ENCODE measurements at places on chromosomes 1 and 21.
A peak's percentile ranks its signal among the peaks of the same experiment; 100 is the strongest.

GRCh38 chr21:40595806-40596205, 251.2 kb downstream of the DSCAM start:
- no peak for DNase-seq

DNA sequence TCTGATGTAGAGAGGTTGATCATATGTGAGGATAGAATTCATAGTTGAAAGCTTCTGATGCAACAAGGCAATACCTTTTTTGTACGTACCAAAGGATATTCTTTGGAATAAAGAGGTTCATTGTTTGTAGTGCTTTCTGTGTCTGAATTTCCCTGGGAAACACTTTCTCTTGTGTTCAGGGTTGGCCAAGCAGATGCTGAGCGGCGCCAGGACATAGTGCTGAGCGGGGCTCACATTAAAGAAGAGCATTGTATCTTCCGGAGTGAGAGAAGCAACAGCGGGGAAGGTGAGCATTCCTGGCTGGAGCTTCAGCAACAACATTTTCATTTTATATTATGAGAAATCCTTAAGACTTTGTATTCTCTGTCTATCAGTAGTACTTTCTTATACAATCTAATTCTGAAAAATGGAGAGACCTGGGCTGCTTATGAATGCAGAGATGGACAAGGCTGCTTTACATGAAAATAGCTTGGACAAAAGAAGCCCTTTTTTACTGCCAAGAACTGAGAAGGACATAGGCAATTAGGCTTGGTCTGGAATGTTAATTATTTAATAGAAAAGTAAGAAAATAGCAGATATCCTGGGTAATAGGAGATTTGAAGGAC, 85.2 kb downstream of the KIF1B start:
- DNase-seq, result no peak

DNA sequence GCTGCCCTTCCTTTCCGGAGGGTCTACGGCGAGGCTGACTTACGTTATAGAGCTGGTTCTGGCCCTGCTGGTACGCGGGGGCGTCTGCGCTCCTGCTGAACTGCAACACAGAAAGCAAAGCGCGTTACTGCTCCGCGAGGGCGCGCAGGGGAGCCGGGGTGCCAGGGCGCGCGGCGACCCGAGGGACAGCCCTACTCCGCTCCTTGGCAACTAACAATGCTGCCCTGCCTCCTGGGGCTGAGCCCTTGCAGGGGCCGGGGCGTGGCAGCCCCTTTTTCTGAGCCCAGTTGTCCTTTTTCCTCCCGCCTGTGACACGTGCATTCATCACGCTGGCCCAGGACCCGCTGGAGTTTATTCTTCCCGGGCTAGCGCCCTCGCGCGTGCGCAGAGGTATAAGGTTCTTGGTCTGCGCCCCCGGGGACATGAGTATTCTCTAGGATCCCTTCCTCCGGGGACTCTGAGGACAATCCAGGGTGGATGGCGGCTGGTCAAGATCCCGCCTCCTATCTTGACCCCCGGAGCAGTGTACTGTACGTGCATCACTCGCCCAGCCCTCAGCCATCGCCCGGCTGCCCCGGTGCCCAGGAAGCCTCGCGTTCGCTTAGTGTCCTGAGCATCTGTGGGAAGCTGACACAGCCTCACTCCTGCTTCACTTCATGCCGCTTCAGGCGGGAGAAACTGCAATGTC, 78.9 kb downstream of the CD247 start:
- peak; percentile 40 for DNase-seq

DNA sequence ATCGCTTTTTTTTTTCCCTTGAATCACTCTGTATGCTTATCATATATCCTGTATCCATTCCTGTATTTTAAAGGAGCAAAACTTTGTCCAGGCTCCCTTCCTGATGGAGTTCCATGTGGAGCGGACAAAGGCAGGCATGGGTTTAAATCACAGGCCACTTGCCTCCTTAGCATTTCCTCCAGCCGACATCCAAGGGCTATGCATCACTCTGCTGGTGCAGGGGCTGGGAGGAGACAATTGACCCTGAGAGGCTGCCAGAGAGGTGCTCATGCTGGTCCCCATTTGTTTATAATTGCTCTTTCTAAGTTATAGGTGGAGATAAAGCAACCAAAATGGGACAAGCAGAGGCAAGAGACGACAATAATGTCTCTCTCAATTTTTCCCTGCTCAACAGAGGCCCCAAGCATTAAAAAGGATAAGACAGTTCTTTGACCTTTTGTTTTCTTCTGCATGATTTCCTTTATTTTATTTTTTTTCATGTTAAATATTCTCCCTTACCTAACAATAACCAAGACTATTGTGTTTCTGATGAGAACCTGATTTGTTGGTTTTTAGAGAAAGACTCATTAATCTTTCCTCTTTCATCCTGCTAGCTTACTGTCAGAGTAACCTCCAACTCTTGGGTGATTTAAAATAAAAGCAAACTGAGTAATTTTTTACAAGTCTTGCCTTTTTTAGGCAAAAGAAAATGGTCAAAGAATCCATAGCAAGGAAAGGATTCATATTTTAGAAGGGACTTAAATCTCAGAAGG, 353.7 kb downstream of the ADGRL2 start:
- no peak for DNase-seq

GRCh38 chr21:41821756-41822431, 55.0 kb upstream of the RIPK4 start:
- no peak for DNase-seq

DNA sequence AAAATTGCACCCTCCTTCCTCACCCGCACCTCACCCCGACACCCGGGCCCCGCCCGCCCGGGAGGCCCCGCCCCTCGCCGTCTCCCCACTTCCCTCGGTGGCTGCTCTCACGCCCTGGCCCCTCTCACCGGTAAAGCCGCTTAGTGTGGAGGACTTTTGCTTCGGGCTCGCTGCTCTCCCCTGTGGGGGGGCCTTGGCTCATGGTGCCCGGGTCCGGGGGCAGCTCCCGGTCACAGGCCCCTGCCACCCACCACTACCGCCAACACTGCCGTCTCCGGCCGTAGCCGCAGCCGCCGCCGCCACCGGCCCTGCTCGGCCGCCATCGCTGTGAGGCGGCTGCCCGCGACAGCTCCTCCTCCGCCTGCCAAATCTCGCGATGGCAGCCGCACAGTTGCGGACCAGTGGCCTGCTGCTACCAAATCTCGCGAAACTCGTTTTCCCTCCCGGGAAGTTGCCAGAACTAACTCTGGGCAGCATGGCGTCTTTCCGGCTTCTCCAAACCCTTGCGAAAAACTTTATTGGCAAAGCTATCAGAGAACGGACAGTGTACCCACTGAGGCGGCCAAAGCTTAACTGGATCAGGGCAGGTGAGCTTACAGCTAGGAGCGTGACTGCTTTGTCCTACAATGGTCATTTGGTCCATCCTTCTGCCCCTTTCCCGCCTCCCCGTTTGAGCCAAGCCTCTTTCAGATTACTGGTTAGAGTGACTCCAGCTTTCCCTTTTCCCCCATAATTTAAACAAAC, at the start of gene SMG5:
Gene SMG5 (minus strand): TSS at position 347 of the 744 bp plus-strand sequence. CDS start 145 bp downstream, at position 202.
- peak; percentile 99 for DNase-seq

DNA sequence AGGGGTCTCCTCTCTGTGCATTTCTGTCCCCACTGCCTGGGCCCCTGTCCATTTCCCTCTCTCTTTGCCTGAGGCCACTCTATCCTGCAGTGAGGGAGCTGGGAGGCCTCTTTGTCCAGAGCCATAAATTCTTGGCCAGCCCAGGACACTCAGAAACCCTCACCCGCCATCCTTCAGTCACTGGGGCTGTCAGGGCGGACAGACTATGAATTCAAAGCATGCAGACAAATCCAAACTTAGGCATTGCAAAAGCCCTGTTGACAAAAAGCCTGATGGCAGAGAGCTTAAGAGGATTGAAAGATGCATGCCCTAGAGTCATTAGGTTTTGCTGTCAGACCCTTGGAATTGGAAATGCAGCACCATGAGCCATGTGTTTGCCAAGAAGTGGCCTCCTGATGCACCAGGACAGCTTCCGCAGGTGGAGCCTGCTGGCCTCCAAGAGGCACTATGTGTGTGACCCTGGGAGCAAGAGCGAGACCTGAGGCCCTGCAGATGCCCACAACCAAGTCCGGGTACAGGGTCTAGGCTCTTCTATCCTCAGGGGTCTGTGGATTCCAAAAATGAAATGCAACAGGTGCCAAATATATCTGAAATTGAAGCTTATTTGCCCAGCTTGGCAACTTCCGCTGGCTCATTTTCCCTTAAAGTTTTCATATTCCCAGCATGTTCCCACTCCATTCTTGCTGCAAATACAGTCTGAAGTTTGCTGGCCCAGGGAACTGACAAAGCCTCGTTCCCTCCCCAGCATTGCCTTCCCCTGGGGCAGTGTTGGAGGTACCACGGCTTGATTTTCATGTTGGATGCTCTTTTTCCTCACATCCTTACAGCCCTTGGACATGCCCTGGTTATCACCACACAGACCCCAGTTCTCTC, 177.9 kb downstream of the PGBD5 start:
- no peak for DNase-seq

DNA sequence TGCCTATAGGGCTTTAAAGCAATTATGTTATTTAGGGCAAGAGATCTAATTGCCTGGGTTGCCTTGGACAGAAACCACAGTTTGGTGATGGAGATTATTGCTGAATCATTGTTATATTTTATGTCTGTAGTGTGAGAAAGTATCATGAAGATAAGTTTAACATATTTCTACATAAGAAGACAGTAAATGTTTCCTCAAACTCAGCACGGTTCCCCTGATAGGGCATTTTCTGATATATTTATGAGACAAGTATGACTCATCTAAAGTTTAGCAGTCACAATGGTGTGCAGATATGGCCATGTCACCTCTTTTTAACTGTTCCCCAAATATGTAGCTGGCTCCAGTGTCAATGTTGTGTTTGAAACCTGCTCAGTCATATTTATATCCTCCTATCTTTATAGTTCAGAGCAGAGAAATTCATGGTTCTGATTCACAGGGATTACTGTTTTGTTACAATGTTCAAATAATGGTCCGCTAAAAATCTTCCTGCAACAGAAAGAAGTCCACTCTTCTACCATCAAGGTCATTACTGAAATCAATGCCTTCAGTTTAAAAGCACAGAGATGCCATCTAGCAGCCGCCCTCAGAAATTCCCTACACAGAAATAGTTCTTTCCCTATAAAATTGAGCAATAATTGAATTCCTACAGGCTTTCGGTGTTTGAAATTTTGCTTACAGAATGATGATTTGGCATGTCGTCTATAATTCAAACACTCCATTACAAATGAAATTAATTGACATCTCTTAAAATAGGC, 3.7 kb downstream of the OLFM3 start:
- no peak for DNase-seq

- no peak for DNase-seq
Measured at GRCh38 chr1:118032883-118033282, 103.3 kb downstream of the WDR3 start.

DNA sequence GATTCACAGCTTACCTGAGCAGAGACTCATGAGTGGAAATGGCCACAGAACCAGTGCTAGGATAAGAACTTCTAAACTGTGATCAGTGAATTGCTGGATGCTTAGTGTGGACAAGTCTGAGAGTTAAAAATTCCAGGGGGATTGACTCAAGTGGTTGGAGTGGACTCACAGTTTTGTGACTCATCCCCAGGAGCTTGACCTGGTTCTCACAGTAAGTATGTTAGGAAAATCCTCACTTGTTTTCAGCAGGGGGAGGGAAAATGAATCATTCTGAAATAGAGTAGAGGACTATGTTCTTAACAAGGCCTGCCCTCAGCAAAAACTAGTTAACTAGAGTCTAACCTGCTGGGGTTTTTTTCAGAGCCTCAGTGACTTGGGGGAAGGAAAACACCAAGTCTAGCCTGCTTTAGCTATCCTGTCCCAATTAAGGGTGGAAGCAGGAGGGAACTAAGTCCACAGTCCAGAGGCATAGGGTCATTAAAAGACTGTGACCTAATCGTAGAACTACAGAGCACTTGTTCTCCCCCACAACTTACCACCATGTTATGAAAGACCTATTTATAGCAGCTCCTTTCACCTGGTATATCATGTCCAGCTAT, 6.1 kb upstream of the CDC73 start:
- DNase-seq, result peak; percentile 97

DNA sequence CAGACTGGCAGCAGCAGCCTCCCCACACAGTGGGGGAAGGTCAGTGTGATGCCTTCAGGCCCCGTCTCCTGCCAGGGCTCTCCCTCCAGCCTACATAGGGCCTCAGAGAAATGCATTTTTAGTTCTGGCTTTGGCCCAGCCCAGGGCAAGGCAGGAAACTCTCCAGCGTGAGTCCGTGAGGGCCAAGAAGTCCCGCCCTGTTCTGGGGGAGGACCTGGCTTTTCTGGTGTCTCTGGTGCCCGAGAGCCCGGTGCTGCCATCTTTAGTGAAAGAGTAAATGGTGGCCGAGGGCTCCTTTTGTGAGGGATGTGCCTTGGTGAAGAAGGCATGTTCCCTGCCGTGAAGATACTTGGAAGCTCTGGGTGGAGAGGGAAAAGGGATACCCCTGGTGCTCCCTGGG, 14.8 kb upstream of the DIP2A start:
- DNase-seq, result no peak

- peak; percentile 63 for DNase-seq
Measured at GRCh38 chr1:156608036-156608674, 6.9 kb upstream of the GPATCH4 start.

DNA sequence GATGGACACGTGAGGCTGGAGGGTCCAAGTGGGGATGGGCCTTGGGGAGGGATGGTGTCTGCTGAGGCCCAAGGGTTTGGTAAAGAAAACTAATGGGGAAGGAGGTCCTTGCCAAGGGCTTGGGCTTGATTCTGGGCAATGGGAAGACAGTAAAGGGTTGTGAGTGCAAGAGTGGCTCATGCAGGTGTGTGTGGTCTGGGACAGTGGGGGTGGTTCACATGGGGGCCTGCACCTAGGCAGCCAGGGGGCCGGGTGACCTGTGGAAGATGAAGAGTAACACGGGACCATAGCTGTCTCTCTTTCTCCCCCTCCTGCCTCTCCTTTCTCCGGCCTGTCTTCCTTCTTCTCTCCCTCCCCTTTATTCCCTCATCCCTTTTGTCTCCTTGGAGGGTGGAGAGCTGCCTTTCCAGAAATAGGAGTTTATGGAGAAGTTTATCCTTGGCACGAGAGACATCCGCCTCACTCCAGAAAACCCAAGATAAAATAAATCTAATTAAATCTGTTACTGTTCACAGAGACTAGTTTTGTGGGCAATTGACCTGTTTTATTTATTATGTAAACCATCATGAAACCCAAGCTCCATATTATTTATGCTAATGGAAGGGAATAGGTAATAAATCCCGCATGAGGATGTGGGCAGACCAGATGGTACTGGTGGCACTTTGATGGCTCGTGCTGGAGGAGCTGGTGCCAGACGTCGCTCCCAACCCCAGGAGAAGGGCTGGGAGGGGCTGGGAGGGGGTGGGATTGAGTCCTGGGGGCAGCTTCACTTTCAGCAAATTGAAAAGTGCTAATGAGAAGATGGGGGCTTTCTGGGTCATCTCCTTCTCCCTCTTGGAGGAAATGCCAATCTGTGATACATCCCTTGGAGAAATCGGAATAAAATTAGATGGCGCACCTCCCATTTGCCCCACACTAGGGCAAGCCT, 272.9 kb upstream of the CSF3R start:
- DNase-seq, result no peak

- peak; percentile 48 for DNase-seq
Measured at GRCh38 chr1:74502432-74502831, 10.0 kb downstream of the LRRC53 start.

DNA sequence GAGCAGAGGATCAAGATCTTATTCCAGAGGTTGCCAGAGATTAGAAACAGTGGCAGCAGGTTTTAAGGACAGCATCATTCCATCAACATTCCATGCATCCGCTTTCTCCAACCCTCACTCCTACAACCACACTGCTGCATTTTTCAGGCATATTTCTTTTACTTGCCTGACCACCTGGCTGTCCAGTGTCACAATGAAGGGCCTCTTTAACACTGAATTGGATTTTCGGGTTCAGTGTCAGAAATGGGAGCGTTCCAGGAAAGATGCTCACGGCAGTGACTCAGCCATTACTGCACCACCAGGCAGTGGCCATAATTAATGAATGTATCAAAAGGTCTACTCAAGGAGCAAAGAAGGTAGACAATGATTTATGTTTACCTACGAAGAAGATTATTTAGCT, 200.4 kb upstream of the ESRRG start:
- no peak for DNase-seq

Data from fibroblast of skin of abdomen (primary cell).